ENCODE measurements at places on chromosomes 4 and X. TPM values are rescaled to one million over a fixed set of nuclear protein-coding genes. Genes with fewer than 3 reads are reported as not detected.
A peak's percentile ranks its signal among the peaks of the same experiment; 100 is the strongest.

- no peaks in the 10 kb centered on the region for H3K4me1 ChIP-seq
- H3K27me3 ChIP-seq: no peaks in the 10 kb centered on the region
- peak; percentile 6 for DNase-seq
- H3K4me3 ChIP-seq: no peak overlapping the region
- no peaks in the 10 kb centered on the region for H3K36me3 ChIP-seq
Measured at GRCh38 chrX:39450234-39450977, 647.4 kb downstream of the BCOR start.

- no peak for DNase-seq
- H3K27ac ChIP-seq: no peak overlapping the region
- no peak overlapping the region for H3K4me3 ChIP-seq
- no peaks in the 10 kb centered on the region for H3K27me3 ChIP-seq
Measured at GRCh38 chrX:2705046-2705832, 14.1 kb downstream of the CD99 start.

The CCDC149 gene
- 0.11 TPM for polyA plus RNA-seq

The VCX3B gene
- not detected for polyA plus RNA-seq

The CDS1 gene
- polyA plus RNA-seq: 0.12 TPM

GRCh38 chr4:22987870-22988269 lies 295.1 kb downstream of the GBA3 start:
- H3K27me3 ChIP-seq: no peaks in the 10 kb centered on the region
- no peaks in the 10 kb centered on the region for H3K36me3 ChIP-seq
- no peak for DNase-seq
- no peak overlapping the region for H3K27ac ChIP-seq

DNA sequence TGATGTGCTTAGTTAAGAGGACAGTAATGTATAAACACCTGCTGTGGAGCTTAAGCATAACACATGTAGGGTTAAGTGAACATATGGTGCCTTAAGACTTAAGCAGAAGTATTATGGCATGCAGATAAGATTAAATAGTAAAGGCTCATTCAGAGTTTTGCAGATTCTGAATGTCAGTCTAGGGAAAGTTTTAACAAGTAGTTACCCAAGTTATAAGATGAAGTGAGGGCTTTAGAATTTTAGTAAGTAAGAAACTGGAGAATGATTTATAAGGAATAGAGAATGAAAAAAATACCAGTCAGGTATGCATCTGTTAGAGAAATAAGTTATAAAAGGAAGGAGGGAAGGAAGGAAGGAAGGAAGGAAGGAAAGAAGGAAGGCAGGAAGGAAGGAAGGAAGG lies 902.1 kb downstream of the TRAM1L1 start:
- no peaks in the 10 kb centered on the region for H3K36me3 ChIP-seq
- no peaks in the 10 kb centered on the region for H3K4me1 ChIP-seq
- H3K27ac ChIP-seq: no peak overlapping the region
- H3K4me3 ChIP-seq: no peak overlapping the region
- H3K27me3 ChIP-seq: no peaks in the 10 kb centered on the region

Measured in CD4-positive, alpha-beta memory T cell (primary cell).